GM23338 (cell line): ENCODE measurements at places on chromosomes 2 and 18.

DNA sequence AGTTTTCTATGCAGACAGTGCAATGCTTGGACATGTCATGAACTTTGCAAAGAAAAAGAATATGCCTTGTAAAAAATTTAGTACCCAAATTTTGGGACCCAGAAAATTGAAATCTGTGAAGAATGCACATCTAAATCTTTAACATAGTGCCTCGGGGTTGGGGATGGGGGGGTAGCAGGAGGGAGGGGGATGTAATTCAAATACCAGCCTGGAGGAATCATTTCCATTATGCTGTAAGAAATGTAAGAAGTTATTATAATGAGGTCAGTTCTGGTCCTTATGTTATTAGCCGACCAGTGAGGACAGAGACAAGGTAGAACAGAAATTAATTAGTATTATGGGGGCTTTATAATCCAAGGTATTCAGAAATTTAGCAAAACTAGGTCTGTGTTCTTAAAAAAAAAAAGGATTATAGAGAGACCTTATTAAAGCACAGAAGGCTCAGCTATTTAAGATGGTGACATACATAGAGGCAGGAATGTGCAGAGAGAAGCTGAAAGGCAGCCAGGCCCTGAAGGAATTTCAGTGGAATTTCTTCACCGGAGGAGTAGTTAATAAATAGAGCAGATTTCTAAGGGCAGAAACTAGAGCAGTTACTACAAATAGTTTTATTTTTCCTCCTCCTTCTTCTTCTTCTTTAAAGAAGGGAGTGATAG is 89.0 kb upstream of the RBMS1 start:
- DNase-seq: peak; percentile 81

GRCh38 chr2:127799926-127800325 is 11.0 kb downstream of the WDR33 start:
- DNase-seq: no peak

DNA sequence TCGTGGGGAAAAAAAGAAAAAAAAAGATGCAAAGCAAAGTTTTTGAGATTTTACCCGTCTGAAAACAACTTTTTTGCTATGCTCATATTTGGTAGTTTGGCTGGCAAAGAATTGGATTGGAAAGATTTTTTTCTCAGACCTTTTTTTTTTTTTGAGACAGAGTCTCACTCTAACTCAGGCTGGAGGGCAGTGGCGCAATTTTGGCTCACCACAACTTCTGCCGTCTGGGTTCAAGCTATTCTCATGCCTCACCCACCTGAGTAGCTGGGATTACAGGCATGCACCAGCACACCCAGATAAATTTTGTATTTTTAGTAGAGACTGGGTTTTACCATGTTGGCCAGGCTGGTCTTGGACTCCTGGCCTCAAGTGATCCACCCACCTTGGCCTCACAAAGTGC is 56.3 kb upstream of the TANC1 start:
- DNase-seq: no peak

DNA sequence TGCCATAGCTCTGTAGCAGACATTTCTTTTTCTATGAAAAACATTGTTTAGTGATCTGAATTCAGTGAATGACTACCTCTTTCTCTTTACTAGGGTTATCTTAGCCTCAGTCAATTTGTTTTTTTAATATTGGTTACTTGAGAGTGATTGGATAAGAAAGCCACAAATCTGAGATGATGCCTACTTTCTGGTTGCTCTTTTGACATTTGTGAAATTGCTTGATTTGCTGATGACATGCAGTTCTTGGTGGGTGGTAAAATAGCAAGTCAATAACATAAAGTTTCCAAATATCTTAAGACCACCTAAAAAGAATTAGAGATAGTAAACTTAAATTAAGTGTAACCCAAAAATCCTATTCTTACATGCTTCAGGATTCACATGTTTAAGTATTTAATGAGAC is 199.5 kb upstream of the STON1 start:
- no peak for DNase-seq

DNA sequence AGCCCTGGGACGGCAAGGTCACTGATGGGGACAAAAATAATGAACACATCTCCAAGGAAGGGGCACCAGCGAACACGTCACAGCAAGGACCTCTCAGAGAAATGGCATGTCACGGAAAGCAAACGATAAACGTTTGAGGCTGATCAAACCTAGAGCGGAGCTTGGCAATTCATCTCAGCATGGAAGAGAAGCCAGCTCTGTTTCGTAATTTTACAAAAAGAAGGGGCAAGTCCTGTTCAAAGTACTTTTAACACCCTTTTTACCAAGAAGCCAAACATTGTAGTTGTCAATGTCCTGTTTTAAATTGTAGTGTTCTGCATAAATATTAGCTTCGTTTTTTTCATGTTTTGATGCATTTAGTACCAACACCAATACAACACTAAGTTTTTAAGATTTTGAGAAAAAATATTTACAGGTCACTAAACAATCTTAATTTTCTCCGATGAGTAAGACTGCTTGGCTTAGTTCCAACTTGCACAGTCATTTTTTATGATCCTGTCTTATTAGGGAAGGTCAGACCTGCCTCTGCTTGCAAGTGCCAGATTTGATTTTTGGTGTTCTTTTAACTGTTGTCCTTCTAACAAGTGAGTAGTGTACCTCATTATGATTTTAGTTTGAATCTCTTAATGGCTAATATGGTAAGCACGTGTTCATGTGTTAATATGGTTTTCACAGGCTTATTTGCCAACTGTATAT is 818.5 kb upstream of the SALL3 start:
- no peak for DNase-seq

GRCh38 chr2:1681323-1682180 is 62.8 kb downstream of the PXDN start:
- DNase-seq: no peak
